ENCODE measurements at places on chromosomes 5 and 9.

DNA sequence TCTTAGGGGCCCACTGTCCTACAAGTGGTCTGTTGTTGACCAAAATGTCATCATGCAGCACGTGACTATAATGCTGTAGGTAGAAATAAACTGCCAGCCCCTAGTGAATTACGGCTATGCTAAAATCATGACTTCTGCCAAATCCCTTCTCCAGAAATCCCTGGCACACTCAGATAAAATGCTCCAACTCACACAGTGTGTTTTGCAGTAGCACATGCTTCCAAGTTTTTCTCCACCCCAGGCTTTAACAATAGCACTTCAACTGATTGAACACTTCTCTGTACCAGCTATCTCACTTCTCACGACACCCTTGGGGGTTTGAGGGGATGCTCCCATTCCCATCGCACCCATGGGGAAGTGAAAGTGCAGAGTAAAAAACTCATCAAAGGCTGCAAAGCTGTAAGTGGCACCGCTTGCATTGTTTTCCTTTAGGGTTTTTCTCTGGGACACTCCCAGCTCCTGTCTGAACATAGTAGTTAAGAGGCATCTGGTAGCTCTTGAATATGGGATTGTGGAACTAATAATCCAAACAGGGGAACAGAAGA is 151.0 kb upstream of the SLC24A2 start:
- DNase-seq: no peak

GRCh38 chr5:111224561-111225345 is 569 bp downstream of the CAMK4 start:
- no peak for DNase-seq

GRCh38 chr9:84397822-84398221 is 57.3 kb upstream of the SLC28A3 start:
- no peak for DNase-seq

DNA sequence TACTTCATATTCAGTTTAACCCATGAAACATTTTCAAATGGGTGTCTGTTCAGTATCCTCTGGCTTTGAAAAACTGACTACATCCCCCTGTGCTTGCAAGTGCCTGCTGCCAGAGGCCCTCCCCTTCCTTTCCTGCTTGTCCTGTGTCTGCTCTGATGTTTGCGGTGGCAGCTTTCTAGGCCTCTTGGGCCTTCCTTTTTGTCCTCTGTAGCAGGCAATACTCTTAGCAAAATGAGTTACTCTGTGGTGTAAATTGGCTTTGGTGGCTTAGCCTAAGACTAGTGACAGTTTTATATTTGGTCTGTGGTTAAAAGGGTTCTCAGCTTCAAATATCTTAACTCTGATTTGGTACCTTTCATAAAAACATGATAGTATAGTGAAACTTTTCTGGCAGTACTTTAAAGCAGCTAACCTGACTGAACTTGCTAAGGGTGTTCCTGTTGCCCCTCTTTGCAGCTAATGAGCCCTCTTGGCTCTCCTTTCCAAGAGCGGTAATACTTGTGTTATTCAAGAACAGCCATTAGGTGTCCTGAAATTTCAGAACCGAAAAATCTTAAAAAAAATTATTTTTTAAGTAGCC is 76.6 kb downstream of the GOLM1 start:
- DNase-seq: no peak

GRCh38 chr5:62199792-62200716 is 106.0 kb upstream of the KIF2A start:
- DNase-seq: no peak

Data from NCI-H2029 (cell line).